CD4-positive, CD25-positive, alpha-beta regulatory T cell (primary cell): ENCODE measurements at places on chromosomes 6 and 20. TPM values are rescaled to one million over a fixed set of nuclear protein-coding genes. Genes with fewer than 3 reads are reported as not detected.
A peak's percentile ranks its signal among the peaks of the same experiment; 100 is the strongest.

The MOCS3 gene
- total RNA-seq = 2.7 TPM

- DNase-seq = no peak
These were observed 18.0 kb downstream of the JARID2 start for GRCh38 chr6:15263780-15264374.

GRCh38 chr6:125509477-125509876 is 207.7 kb upstream of the HDDC2 start:
- DNase-seq = no peak

DNA sequence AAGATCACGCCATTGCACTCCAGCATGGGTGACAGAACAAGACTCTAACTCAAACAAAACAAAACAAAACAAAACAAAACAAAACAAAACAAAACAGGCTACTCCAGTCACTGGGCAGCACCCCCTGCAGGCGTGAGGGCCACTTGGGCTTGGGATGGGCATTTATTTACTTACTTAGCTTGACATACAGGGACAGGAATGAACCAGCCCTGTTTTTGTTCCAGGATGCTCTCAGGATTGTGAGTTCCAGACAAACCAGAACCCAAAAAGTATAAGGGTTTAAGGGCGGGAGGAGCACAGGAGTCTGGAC is 4.0 kb upstream of the PTPN1 start:
- no peak for DNase-seq

The OSBPL2 gene
- 85.2 TPM for total RNA-seq

GRCh38 chr6:45488889-45489288 is 111.2 kb upstream of the SUPT3H start:
- DNase-seq = no peak

DNA sequence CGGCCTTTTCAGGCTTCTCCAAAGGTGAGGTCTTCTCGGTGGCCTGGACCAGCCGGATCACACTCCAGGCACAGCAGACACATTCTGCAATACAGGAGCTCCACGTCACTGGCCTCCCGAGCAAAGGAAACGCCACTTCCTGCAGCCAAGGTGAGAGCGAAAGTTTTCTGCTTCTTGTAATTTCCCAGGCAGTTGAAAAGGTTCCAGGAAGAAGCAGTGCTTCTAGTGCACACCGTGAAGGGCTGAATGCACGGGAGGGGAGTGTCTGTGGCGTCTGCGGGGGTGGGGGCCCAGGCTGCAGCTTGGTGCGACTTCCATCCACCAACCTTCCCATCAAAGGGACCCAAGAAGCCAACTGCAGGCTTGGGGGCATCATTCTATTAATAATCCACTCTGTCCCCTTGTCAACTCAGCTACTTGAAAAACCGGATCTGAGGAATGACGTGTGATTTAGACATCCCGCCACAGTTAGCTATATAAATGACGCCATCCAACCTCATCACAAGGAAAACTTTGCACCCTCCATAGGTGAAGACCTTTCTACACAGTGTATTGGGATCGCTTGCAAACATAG is 61.1 kb downstream of the NFATC2 start:
- DNase-seq = no peak

The TAGAP gene
- total RNA-seq = 330 TPM

The FAM83B gene
- not detected for total RNA-seq

DNA sequence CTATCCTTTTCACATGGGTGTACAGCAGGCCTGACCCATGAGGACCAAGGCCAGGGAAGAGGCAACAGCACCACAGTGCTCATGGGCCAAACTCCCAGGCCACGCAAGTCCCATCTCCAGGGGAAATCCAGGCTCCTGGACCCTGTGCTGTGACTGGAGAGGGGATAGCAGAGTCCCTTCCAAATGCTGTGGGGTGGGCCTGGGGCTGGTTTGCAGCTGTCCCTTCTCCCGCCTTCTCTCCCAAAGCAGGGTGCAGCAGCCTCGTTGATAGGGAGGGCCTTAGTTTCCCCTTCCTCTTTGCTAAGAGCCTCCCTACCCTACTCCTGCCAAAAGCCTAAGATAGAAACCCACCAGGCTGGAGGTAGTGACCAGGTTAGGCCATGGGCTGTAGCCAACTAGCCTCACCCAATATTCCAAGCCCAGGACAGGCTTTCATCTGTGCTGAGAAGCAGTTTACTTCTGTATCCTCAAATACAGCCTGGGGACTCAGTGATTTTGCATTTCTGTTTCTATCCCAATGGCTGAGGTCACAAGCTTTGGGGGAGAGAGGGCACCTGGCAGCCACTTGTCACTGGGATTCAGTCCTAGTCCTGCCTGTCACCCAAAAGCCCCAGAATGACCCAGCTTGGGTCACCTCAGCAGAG is 1.4 kb downstream of the CTSZ start:
- DNase-seq = no peak

GRCh38 chr20:64255361-64256281 is at the start of gene PCMTD2:
Gene PCMTD2 (plus strand): TSS chr20:64255748. CDS start chr20:64259966, 4,218 bp downstream.
- DNase-seq = peak; percentile 85
